ENCODE measurements at places on chromosomes 7 and 10.

- DNase-seq: no peak
Measured at GRCh38 chr10:128525936-128526335, 399.7 kb upstream of the MKI67 start.

DNA sequence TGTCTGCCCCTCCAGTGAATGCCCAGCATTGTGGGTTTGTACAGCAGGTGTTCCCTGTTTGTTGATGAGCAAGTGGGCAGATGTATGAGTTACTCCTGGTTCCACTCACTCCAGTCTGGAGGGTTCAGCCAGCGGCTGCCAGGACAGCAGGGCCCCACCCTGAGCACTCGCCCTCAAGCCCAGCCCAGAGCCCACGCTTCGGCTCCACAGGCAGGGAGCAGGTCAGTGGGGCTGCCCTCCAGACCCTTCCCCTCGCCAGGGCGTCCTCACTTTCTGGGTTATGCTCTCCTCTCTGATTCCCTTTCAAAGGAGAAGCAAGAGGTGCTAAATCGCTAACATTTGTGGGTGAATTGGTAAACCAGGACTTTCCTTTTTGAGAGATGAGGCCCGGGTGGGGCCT lies 4.8 kb upstream of the VIPR2 start:
- no peak for DNase-seq

- DNase-seq: no peak
Measured at GRCh38 chr10:122362621-122363020, 11.9 kb upstream of the PLEKHA1 start.

DNA sequence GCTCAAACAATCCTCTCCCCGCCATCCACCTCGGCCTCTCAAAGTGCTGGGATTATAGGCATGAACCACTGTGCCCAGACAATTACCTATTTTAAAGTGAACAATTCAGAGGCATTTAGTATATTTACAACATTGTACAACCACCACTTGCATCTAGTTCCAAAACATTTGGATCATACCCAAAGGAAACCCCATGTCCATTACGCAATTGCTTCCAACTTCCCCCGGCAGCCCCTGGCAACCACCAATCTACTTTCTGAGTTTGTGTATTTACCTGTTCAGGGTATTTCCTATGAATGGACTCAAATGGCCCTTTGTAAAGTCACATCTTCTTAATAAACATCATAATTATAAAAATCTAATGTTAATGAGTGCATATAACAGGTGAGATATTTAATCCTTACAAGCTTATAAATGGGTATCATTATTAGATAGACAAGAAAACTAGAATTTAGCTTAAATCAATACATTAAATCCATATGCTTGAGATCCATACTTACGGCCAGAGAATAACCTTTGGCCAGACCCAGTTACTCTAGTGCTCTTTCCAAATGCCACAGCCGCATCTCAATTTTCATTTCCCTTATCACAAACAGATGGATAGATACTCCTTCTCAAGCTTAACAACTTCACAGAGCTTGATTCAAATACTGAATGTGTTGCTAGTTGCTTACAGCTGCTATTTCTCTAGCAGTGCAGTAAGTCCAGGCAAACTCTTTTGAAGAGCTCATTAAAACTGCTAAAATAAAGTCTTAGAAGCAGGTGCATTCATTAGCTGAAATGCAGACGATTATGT lies 133.4 kb upstream of the MKLN1 start:
- DNase-seq: no peak

GRCh38 chr10:25024528-25024927 lies 8.1 kb downstream of the THNSL1 start:
- DNase-seq: no peak

DNA sequence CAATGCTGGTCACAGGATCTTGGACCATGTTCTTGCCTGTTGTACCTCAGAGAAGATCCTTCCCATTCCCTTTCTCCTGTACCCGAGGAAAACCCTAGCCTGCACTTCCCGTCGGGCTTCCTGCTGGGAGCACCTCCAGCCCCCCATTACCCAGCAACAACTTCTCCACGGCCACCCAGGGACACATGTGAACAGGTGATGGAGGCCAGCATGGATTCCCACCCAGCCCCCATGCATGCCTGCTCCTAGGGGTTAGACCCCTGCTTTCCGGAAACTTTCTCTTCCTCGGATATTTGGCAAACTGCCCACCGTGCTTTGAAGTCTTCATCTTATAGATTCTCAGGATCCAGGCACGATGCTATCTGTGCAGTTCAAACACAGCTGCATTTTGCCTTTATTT lies 67.3 kb downstream of the CALML3 start:
- DNase-seq: no peak

GRCh38 chr7:143389316-143390103 lies 8.4 kb downstream of the ZYX start:
- no peak for DNase-seq

DNA sequence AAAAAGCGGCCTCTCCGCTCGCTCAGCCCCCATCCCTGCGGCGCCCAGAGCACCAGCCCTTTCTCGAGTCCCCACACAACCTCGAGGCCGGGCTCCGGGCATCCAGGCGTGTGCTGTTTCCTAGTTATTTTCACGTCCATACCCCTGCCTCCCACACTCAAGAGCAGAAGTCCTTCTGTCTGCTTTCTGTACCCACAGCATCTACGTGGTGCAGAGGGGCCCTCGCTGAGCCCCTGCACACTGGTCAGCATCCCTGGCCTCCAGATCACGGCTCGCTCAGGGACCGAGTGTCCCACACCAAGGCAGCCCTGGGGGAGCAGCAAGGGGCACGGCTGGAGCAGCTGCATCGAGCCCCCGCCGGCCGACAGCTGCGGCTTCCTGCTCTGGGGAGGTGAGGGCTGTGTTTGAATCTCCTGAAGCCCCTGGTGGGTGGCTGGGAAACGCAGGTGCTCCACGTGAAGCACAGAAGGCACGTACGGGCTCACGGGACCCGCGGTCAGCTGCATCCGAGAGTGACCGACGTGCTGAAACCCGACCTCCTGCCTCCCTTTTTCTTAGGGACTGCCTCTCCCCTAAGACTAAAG lies 333.1 kb downstream of the DNAJB6 start:
- no peak for DNase-seq

GRCh38 chr7:78024591-78024990 lies 226.0 kb downstream of the PHTF2 start:
- DNase-seq: no peak

All from SW 1271 (cell line).